ENCODE measurements at places on chromosomes 5 and 9.

- DNase-seq: no peak
These were observed 78.5 kb downstream of the MYO10 start for GRCh38 chr5:16857635-16858034.

DNA sequence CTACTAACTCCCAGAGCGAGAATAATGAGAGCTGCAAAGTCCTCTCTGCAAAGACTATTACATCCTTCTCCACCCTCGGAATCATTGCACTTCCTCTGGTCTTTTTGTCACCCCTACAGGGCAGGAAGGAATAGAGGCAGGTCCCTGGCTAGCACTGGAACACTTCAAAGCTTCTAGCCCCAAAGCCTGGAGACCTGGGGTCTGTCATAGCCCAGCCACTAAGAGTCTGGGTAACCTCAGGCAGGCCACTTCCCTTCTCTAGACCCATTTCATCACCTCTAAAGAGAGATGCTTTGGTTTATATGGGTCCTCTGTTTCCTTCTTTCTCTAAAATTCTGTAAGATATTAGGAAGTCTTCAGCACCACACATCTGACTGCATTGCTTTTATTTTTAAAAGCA lies 6.7 kb downstream of the ADRB2 start:
- no peak for DNase-seq

DNA sequence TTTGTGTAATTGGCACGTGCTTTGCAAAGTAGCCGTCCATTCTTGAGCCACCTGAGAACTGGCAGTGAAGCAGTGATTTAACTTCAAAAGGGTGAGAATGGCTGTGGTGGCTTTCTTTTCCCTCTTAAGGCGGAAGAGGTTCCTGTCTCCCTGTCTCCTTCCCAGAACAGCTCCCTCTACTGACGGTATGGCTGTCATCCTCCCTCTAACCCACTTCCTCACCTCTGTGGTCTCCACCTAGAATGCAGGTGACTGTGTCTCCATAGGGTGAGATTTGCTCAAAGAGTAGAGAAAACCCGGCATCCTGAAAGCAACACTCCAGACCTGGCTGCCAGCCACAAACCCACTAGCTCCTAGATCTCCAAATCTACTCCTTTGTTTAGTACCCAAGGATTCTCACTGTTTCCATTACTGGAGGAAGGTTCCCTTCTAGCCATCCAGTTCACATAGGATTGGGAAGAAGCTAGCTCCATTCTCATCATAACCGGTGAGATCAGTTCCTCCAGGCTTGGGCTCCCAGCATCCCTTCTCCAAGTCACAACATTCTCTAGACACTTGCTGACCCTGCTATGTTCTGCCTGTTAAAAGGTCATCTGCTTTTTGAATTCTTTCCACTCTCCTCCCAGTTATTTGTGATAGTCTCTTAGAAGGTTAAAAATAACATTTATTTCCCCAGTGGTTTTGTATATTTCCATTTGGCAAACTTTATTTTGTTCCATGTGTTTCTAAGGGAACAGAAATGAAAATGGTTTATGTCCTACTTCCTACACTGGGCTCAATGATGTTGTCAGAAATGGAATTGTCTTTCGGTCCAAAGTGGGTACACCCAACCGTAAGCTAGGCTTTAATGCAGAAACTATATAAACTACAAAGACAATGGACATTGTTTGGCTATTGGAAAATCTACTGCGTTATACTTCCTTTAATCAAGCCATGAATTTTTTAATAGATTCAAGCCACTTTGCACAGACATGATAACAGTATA lies 269.4 kb downstream of the CWC27 start:
- no peak for DNase-seq

GRCh38 chr5:76062502-76063041 lies 20.6 kb upstream of the SV2C start:
- DNase-seq: no peak

GRCh38 chr5:160923936-160924710 lies 72.1 kb upstream of the ATP10B start:
- no peak for DNase-seq

DNA sequence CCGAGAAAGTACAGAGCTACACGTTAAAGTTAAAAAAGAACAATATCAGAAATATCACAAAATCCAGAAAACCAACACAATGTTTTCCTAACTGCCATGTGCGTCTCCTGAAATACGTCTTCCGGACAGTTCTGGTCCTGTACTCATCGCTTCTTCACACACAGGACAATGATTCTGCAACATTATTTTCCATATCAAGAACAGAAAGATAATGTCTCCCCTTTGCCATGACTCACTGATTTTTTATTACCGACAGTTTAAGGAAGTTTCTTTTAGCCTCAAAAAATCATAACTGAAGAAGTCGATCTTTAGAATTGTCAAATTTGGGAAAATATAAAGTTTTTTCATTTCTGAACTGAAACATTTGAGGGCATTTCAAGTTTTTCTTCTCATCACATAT lies 2.5 kb downstream of the TBC1D9B start:
- no peak for DNase-seq

DNA sequence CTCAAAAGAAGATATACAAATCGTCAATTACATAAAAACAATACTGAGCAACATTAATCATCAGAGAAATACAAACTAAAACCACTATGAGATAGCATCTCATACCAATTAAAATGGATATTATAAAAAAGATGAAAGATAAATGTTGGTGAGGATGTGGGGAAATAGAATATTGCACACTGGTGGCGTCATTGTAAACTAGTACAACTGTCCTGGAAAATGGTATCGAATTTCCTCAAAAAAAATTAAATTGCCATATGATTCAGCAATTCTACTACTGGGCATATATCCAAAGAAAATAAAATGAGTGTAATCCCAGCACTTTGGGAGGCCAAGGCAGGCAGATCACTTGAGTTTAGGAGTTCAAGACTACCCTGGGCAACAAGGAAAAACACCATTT lies 326.0 kb upstream of the FTMT start:
- DNase-seq: no peak

- no peak for DNase-seq
These were observed 429.9 kb downstream of the CAAP1 start for GRCh38 chr9:26462751-26463150.

- no peak for DNase-seq
These were observed 630.3 kb upstream of the CDH18 start for GRCh38 chr5:20618340-20618739.

- DNase-seq: no peak
These were observed 63.7 kb upstream of the CCDC112 start for GRCh38 chr5:115360046-115360685.

DNA sequence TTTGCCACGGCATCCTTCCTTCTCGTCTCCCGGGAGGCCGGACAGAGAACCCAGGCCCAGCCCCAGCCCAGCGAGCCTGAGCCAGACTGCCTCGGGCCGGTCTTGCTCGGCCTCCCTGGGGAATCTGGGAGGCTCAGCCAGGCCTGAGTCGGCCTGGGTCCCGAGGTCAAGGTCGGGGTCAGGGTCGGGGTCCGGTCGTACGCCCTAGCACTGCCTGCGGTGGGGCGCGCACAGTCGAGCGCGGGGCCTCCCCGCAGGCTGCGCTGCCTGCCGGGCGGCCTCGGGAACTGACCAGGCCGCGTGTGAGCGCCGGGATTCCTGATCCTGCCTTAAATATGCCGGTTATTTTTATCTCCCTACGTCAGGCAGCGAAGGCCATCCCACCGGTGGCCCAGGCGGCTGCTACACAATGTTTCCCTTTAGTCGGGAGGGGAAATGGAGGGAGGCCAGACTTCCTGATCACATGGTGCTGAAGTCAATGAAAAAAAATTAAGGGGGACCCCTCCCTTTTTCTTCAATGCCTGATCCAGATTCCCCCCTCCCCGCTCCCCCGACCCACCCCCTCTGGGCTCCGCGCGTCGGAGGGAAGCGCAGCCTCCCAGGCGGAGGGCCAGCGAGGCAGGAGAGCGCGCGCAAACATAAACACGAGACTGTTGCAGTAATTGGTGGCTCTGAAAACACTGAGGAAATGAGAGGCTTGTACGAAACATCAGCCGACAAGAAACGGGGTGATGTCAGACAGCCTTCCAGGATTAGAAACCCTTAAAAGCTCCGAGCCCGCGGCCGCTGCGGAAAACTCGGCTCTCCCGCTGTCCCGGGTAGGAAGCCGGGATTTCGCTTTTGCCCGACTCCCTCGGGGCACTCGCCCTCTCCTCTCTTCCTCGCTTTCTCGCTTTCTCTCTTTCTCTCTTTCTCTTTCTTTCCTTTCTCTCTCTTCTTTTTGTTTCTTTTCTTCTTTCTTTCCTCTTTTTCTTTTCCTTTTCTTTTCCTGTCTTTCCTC lies 148.2 kb upstream of the KLF4 start:
- peak; percentile 79 for DNase-seq

GRCh38 chr5:168443950-168444700 lies 42.1 kb upstream of the RARS1 start:
- DNase-seq: no peak

DNA sequence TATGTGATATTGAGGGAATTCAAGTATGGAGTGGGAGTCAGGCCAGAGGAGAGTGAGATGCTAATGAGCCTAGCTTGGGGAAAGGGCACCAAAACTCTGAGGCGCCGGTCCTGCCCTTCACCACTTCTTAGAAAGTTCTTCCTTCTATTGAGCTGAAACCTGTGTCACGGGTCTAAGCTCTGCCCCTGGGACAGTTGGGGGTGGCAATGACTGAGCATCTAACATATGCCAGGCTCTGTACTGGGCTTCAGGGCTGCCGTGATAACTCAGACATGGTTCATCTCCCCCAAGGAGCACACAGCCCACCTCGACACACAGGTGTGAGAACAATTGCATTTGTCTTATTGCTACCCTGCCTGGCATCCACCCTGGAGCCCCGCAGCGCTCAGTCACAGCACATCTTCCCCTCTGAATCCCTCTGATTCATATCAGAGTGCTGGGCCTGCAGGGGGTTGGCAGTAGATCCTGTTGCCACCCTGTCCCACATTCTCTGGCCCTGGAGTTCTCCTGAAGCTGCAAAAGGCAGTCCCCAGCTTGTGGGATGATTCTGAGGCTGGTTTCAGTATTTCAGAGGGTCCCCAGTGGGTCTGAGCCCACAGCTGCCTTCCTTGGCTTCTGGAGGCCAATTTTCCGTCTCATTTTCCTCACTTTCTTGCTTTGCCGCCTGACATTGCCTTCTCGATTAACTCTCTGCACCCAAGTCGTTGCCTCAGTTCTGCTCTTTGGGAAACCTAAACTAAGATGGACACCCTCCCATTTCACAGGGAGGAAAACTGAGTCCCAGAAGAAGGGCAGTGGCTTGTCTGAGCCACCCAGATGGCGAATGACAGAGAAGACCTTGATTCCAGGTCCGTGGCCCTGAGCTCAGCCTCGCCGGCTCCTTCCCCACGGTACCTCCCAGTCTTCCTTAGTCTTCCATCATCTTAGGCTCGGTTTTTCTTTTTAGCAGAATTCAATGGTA lies 42.5 kb downstream of the ALG2 start:
- DNase-seq: no peak

DNA sequence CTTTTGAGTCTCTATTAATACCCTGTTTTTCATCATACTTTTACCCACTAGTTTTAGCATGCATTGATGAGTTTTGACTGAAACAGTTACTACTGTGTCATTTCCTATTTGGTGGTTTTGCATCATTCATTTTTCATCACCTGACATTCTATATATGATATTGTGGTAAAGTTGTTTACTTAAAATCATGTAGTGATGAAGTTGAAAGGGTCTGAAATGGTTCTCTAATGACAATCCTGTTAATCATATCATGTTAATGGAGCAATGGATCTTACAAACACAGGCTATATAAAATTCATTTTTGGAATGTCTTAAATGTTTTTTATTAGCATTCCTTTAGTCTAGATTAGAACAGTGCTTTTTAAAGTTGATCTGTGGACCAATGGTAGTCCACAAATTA lies 84.1 kb downstream of the ERBIN start:
- no peak for DNase-seq

DNA sequence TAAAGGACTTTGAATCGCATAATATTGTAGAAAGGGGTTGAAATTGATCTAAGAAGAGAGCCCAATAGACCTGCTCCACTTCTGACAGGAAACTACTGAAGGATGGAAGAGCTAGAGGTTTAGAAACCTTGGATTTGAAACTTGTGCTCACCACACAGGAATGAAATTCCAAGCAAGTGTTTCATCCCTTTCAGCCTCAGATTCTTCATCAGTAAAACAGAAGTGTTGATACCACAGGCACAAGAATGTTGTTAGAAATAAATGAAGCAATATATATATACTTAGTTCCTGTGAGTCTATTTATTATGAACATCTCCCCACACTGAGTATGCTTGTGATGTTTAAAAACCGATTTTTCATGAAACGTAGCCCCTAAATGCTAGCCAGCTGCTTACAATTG lies 43.8 kb downstream of the PRRC1 start:
- DNase-seq: no peak

- no peak for DNase-seq
These were observed 163.5 kb upstream of the SNX2 start for GRCh38 chr5:122611406-122611805.

DNA sequence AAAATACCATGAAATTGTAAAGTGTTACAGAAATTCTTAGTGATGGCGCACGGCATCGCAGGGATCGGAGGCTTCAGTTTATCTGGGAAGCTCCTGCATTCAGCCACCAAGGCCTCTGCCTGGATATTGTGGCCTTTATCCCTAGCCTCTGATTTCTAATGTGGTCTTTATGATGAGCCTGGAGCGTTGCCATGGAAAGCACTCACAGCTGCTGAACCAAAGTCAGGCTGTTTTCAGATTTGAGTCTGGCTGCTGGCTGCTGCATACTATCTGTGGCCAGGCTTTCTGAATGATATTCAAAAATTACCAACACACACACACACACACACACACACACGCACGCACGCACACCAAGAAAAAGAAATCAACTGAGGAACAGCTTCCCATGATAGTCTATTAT lies 101.1 kb upstream of the ZNF366 start:
- DNase-seq: no peak

DNA sequence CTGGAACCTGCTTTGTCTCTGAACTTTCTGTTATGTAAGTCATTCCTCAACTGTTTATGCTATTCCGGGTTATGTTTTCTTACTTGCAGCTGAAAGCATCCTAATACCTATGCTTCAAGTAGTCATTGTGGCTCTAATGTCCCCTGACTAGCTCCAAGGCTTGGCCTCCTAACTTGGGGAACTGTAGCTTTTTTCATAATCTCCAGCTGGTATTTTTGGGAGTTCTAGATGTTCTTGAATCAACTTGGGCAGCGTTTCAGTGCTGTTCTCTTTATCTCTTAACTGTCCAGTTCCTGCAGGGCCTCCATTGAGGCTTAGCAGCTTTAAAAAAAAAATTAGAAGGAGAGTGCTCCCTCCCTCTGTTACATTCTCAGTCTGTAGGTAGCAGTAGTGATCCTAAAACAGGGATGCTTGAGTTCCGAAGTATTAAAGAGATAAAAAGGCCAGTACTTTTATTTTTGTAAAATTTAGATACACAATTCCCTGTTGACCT lies 100.0 kb upstream of the ACTBL2 start:
- DNase-seq: no peak

GRCh38 chr5:44932922-44933585 lies 124.3 kb downstream of the MRPS30 start:
- no peak for DNase-seq

DNA sequence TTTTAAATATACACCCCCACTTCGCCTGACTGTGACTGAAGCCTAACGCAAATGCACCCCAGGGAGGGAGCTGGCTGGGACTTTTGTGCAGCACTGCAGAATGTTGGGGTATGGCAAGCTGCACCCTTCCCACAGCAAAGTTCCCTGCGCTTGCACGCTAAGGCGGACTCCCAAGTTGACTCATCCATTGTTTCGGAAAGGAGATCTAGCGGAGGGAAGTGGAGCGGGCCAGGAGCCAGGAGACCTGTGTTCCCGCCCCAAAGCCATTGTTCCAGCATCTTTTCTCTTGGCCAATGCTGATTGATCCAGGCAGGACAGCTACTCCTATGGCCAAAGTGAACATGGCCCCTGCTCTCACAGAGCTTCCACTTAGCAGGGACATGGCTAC lies 202.9 kb downstream of the AOPEP start:
- no peak for DNase-seq

Measured in CD4-positive, alpha-beta T cell treated with Interleukin-15 for 1 hour (primary cell).